ENCODE measurements at places on chromosomes 7 and 10. TPM values are rescaled to one million over a fixed set of nuclear protein-coding genes. Genes with fewer than 3 reads are reported as not detected.
A peak's percentile ranks its signal among the peaks of the same experiment; 100 is the strongest.

GRCh38 chr7:112800486-112800885, 10.3 kb upstream of the TMEM168 start:
- no peak for DNase-seq

DNA sequence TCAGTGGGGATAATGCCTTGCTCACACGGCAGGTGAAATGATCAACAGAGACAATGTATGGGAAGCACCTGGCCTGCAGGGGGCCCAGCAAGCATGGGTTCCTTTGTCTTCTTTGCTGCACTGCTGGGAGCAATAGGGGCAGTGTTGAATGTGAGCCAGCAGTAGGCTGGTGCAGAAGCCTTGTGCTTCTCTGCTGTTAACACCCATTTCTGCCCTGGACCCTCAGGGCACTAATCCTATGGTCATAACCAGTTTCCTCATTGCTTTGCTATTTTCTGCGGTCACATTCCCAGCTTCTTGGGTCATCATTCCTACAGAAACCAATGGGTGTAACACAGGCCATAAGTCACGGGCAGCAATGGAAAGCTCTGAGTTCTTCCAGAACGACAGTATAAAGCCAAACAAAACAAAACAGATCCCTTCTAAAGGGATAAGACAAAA, 10.9 kb upstream of the LGI1 start:
- DNase-seq: peak; percentile 79

DNA sequence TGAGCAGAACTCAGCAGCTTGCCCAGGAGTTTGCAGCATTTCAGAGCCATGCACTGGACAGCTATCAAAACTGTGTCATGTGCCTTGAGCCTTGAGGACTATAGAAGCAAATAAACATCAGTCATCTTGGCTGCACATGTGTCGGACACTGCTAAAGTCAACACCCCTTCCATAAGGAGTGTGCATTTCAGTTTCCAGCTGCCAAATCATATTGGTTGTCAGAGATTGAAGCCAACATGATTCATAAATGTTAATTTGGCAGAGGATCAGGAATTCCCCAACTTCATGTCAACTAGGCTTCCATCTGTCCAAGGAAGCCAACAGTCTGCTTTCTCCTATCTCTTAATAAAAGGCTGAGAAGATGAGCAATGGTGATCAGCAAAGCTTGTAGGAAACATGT, 32.8 kb downstream of the SLC16A12 start:
- no peak for DNase-seq

- no peak for DNase-seq
These were observed 51.6 kb downstream of the TFPI2 start for GRCh38 chr7:93838966-93839365.

DNA sequence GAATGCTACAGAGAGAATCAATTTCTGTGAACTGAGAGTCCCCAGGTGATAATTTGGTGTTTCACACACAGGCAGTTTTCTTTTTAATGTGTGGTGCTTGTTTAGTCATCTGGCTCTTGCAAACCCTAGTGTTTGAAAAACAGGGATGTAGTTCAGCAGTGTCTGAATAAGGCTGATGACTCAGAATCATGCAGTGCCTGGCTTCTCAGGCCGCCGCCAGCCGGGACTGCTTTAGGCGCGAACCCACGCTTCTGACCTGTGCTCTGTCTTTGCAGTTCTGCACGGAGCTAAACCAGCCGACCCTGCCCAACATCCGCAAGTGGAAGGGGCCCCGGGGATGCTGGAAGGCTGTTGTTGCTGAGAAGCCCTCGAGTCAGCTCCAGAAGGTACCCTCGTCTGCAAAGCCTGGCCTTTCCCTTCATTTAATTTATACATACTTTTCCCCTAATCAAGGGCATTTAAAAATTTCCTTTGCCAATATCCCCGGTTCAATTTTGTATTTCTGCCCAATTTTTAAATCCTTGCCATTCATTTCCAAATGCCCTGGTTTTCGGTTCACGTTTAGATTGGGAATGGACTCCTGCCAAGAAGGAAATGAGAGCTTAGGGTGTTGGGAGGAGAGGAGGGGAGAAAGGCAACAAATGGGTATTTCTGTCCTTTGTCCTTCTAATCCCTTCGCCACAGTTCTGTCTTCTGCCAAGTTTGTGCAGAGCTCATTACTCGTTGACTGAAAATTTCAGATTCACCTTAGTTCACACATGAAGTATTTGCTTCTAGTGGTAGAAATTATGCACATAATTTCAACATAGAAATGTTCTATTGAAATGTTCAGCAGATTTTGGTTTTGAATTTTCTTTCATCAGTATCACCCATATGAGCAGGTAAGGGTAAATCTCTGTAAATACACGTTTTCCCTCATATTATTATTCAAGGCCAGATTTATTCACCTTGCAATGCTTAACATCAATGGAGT, 108.5 kb upstream of the ANLN start:
- peak; percentile 85 for DNase-seq

GRCh38 chr7:119733127-119733879, 539.7 kb upstream of the KCND2 start:
- no peak for DNase-seq

GRCh38 chr10:24287559-24288195, 78.7 kb downstream of the KIAA1217 start:
- no peak for DNase-seq

- DNase-seq: no peak
These were observed 116.3 kb downstream of the WDFY4 start for GRCh38 chr10:48801001-48801421.

- DNase-seq: no peak
These were observed 12.7 kb downstream of the FAS start for GRCh38 chr10:89003344-89003743.

GRCh38 chr7:159027789-159028507, 116.7 kb downstream of the VIPR2 start:
- DNase-seq: peak; percentile 64

DNA sequence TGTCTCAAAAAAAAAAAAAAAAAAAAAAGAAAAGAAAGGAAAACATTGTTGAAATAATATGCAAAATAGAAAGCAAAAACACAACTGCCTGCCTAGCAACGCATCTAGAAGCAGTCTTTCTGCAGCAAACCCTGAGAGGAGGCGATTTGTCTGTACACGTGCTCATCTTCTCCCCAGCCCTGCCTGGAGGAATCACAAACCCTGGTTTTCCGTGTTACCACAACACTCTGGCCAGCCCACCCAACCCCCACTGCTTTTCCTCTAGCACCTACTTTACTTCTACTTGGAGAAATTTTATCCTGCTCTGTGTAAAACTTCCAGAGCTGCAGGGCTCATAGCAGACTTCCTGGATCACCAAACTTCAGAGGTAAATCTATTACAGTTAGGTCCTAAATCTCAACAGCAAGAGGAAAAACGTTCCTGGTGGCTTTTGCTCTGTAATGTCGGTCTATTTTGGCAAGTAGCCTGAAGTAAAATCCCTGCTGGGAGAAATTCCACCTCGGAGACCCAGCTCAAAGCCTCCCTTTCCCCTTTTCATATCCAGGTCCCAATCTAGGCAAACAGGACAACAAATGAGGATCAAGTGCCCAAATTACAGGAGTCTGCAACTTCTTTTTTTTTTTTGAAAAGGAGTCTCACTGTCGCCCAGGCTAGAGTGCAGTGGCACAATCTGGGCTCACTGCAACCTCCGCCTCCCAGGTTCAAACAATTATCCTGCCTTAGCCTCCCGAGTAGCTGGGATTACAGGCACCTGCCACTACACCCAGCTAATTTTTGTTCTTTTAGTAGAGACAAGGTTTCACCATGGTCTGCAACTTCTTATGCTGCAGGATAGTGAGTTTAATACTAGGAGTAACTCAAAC, 91.6 kb downstream of the DNMBP start:
- peak; percentile 81 for DNase-seq

DNA sequence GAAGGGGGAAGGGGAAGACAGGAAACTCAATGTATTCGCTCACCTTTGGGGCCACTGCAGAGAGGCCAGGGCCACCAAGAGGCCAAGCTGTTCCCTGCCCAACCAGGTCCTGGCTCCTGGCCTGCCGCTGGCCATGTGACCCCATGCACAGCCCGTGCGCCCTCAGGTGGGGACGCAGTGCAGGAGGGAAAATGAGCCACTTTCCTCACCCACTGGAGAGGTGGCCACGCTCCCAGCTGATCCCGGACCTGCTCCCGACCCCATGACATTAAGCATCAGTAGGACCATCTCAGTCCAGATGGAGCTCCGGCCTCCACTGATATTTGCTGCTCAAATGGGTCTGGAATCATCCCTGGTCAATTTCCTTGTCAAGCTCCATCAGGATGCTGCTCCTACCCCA, 40.2 kb downstream of the HSPA12A start:
- no peak for DNase-seq

DNA sequence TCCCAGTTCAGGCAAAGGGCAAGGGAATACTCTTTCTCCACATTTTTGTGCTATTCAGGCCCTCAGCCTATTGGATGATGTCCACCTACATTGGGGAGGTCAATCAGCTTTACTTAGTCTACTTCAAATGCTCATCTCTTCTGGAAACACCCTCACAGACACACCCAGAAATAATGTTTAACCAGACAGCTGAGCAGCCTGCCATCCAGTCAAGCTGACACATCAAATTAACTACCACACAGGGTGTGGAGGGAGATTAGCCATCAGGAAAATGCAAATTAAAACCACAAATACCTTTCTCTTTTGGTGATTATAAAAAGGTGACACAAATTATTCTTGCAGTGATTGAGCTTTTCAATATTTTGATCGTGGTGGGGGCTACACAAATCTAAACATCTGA, 74.7 kb upstream of the FZD8 start:
- no peak for DNase-seq

- no peak for DNase-seq
These were observed 59.2 kb downstream of the CHCHD3 start for GRCh38 chr7:133022661-133023060.

GRCh38 chr10:132665946-132666704, 119.8 kb downstream of the NKX6-2 start:
- no peak for DNase-seq

DNA sequence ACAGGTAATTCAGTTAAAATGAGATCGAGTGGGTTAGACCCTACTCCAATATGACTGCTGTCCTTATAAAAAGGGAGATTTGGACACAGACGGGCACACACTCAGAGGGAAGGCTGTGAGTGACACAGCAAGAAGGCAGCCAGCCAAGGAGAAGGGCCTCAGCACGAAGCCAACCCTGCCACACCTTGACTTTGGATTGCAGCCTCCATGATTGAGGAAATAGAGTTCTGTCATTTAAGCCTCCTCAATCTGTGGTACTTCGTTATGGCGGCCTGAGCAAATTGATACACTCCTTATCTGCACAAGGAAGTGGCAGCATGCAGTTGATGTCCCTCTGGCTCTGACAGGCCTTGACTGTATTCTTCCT, 43.8 kb downstream of the SH2D4B start:
- no peak for DNase-seq

DNA sequence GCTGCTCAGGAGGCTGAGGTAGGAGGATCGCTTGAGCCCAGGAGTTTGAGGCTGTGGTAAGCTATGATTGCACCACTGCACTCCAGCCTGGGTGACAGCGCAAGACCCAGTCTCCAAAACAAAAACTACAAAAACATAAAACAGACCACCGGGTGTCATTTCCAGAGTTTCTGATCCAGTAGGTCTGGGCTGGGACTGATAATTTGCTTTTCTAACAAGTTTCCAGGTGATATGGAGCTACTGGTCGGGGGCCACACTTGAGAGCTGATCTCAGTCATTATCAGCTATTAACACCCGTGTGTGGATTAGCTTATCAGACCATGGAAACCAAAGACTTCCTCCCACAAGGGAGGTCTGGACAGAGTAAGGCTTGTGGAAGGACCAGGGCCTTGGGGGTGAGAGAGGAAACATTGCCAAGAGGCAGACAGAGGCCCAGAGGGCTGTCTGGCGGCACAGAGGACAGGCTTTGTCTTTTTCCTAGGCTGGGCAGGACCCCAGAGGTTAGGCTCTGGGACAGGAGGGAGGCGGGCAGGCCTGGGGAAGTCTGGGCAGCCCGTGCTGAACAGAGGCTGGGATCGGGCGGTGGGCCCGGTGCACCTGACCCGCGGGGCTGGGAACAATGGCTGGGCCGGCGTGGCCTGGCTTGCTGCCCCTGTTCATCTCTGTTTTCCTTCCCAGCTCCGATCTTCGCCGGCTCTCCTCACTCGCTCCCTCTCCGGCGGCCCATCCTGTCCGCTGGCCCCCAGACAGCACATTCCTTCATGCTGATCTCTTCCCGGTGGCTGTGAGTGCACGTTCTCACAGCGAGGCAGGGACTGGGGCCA, 25.2 kb downstream of the TMEM270 start:
- peak; percentile 34 for DNase-seq

DNA sequence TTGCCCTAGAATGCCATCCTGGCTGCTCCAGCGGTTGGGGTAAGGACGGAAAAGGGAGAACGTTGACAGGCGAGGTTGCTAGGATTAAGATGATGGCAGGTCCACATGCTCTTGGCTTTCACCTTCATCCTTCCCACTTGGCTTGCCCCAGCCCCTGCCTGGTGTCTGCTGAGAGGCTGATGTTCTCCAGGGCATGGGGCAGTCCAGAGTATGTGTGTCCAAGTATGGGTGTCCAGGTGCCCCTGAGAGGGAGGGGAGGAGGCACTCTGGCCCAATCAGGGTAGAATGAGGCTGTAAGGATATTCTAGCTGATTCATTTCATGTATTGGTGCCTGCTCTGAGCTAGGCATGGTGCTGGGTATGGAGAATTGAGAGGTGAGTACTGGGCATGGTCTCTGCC, 12.6 kb downstream of the NEURL1 start:
- DNase-seq: no peak

DNA sequence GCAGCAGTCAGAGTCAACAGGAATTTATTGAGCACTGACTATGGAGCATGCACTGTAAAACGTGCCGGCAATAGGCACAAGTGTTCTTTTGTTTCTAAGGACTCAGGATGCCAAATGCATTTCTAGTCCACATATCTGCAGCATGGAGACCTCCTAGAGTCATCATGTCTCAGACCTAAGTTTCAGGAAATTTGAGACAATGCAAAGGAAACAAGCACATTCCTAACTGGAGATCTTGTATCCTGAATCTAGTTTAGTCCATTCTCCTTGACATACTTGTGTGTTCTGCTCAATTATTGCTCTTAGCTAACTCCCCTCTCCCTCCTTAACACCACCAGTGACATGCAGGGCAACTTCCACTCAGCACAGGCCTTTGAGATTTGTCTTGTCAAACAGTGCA, 173.2 kb downstream of the ZNF438 start:
- DNase-seq: no peak

BUD31 gene
- total RNA-seq: 82.3 TPM

PRLHR gene
- not detected for total RNA-seq

SNX13 gene
- 109 TPM for total RNA-seq

EIF4H gene
- total RNA-seq: 71.2 TPM

CFTR gene
- 14.5 TPM for total RNA-seq

ITIH5 gene
- 28.6 TPM for total RNA-seq

OGDHL gene
- total RNA-seq: 3.7 TPM

C10orf67 gene
- 0.18 TPM for total RNA-seq

UNC5B gene
- 5.5 TPM for total RNA-seq

TMEM184A gene
- total RNA-seq: 22.3 TPM

TLL2 gene
- total RNA-seq: 0.55 TPM

OPALIN gene
- total RNA-seq: not detected

PPRC1 gene
- 37.3 TPM for total RNA-seq

TAS2R41 gene
- 1.5 TPM for total RNA-seq

SPRN gene
- total RNA-seq: not detected

FAM237B gene
- total RNA-seq: not detected
